Ammon's horn (tissue), 1 donor: ENCODE measurements at places on chromosomes 13 and 19.

DNA sequence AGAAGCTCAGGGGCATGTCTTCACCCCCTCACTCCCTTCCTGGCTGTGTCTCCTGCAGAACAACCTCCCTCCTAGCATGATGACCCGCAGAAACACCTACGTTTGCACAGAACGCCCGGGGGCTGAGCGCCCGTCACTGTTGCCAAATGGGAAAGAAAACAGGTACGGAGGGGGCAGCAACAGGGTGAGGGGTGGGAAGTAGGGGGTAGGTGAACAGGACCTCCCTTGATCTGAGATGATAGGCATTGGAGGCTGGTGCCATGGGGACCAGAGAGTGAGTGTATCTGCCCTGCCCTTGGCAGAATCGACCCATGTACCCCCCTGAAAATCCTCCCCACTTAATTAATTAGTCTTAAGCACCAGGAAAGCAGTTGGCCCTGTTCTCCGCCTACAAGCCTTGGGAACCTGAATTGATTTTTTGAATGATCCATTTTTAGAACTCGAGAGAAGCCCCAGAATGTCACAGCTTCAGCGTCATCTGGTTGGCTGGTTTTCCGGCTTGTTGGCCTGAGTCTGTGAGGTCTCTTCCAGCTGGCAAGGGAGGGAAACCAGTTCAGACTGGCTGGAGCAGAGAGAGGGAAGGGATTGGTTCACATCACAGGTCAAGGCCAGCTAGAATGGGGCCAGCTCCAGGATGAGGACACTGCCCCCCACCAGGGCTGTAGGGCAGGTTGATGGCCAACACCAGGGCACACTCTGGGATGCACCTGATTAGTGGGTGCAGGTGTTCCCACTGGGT, 28.2 kb downstream of the CKM start:
- DNase-seq = peak; percentile 73

DNA sequence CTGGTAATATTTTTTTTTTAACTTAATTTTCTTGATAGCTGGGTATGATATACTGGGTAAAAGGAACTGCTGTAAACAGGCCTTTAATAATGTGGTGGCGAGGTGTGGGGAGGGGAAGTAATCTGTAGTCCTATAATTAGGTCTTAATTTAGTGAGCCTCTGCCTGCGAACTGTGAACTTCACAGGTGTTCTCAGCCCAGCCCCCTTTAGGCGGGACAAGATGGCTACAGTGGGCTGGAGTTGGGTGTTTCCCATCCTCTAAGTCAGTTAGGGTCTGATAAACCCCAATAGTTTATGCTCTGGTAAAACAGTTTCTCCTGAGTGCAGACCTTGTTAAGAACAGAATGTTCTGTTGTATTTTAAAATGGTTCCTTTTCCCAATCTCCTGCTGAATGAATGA, 97.6 kb upstream of the SERP2 start:
- DNase-seq = no peak

DNA sequence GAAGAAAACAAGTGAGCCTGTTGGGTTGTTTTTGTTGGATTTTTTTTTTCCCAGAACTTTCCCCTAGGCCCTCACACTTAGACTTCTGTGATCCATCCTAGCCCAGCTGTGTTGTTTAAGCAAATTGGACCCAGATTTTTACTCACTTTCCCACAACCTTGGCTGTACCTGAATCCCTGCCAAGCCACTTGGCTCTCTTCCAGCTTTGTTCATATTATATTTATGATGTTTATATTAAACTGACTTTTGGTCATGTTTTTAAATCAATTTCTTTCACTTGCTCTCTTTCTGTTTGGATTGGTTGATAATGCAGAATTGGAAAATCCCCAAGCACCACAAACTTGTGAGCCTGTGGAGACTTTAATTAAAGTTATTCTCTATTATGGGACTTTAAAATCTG, 16.6 kb downstream of the OLFM4 start:
- no peak for DNase-seq

DNA sequence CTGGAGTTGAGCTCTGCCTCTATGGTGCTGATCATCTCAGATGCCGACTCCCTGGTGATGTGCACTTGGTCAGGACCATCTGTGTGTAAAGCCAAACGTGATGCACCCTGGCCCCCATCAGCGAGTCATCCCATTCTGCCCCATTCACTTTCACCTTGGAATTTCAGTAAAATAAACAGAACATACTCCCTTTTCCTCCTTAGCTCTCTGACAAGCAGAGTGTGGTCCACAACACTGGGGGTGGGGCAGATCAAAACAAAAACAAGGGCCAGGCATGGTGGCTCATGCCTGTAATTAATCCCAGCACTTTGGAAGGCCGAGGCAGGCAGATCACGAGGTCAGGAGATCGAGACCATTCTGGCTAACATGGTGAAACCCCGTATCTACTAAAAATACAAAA, 12.3 kb downstream of the CEACAM20 start:
- DNase-seq = no peak

DNA sequence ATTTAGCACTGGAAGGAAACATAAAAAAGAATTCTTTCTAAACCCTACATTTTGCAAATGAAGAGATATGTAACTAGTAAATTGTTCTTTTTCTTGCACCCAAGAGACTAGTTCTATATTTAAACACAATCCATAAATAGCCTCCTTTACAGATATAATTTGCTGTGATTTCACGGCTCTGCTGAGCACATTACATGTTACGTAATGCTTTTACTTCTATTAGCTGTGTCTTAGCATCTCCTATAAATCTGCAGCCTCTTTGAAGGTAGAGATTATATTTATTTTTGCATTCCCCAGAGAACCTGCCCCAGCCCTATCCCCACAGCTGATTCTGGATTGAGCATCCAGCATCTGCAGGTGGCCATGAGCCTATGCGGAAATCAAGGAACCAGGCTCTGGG, 32.2 kb downstream of the LACC1 start:
- DNase-seq = no peak

DNA sequence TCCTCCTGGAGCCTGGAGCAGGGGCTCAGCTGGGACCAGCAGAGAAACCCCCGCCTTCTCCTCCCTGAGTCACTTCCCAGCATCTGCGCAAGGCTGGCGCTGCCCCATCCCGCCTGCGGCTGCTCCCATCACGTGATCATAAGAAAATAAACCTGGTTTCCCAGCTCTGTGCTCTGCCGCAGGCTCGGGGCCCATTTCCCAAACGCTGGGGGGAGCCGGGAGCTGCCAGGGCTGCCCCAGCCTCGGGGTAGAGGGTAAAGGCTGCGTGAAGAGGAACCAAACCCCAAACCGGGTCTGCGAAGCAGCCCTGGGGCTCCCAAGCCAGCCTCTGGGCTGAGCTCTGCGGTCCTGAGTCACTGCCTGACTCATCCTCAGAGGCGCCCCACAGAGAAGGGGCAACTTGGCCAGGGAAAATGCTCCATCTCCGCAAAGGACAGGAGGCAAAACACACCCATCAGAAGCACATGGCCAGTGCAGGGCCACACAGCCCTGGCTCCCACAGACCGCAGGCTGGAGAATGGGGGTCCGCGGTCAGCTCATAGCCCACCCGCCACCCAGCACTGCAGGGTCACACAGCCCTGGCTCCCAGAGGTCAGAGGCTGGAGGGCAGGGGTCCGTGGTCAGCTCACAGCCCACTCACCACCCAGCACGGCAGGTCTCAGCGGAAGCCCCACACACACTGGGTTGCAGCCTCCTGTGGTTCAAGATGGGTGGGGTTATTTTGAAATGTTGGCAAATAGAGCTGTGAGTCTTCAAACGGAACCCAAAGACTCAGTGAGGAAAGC, 67.1 kb downstream of the RASA3 start:
- DNase-seq = peak; percentile 89

- DNase-seq = no peak
Measured at GRCh38 chr13:21913010-21913409, 242.1 kb downstream of the FGF9 start.

DNA sequence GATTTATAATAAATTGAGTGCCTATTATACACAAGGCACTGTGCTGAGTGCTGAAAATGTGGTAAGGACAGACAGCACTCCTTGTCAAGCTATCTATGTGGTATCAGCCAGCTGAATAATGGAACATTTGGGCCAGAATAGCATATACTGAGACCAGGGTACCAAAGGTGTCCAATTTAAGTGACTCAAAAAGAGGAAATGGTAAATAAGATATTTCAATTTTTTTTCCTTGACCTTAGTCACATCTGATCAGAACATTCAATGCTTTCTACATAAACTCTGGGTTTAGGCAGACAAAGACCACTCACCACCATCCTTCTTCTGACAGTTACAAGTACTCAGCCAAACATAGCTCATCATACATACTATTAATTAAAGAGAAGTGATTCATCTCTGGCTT, 43.2 kb downstream of the RCBTB2 start:
- no peak for DNase-seq

- DNase-seq = no peak
Measured at GRCh38 chr13:109548374-109548773, 238.0 kb downstream of the IRS2 start.

DNA sequence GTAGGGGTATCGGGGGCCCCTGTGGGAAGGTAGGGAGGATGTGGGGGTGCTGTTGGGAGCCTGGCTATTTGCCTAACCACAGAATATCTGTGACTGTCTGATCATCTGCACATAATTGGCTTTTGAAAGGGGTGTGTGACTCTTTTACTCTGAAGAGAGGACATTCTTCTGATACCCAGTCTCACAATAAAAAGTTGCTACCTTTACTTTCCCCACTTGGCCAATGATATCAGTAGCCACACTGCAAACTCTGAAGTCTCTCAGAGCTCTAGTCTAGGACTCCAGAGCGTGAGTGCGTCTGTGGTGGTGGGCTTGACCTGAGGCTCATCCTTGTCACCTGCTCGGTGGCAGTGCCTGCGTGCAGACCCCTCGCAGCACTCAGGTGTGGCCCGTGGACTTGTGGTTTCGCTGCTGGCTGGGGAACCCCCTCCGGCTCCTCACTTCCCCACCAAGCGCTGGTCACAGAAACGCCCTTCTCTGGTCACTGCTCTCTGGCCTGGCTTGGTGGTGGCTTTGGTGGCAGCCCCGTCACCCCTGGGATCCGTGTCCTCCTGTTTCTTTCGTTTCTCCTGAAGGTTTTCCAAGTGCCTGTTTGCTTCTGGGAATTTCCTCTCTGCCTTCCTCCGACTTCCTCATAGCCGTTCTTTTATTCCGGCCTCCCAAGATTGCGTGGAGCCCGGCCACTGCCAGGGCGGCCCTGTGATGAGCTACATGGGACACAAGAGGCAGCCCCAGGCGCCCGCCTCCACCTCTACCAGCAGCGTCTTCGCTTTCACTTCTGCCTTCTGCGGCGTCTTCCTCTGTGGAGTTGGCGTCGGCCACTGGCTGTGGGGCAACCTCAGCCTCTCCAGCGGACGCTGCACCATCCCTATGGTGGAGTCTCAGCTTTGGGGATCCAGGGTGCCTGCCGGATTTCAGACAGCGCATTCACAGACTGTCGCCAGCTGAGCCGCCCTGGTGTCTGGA, 78.0 kb downstream of the ATP11A start:
- peak; percentile 55 for DNase-seq

DNA sequence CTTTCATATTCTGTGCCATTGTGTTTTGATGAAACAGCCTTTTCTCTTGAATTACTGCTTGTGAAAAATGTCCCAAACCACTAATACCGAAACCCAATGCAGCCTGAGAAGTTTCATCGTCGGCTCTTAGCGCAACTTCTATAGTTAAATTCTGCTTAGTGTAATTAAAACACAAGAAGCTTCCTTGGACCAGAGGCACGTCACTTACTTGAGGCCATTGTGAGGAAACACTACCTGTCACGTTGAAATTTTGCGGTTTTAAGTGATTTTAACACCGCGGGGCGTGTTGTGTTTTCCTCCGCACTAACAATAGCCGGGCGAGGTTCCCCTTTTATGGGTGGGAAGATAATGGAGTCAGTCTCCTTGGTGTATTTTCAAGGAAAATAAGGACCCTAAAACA, 70.9 kb downstream of the GGACT start:
- DNase-seq = no peak

- DNase-seq = no peak
Measured at GRCh38 chr19:14150041-14150769, 13.8 kb upstream of the ASF1B start.

- DNase-seq = peak; percentile 67
Measured at GRCh38 chr13:40149611-40150274, 494.3 kb downstream of the COG6 start.

DNA sequence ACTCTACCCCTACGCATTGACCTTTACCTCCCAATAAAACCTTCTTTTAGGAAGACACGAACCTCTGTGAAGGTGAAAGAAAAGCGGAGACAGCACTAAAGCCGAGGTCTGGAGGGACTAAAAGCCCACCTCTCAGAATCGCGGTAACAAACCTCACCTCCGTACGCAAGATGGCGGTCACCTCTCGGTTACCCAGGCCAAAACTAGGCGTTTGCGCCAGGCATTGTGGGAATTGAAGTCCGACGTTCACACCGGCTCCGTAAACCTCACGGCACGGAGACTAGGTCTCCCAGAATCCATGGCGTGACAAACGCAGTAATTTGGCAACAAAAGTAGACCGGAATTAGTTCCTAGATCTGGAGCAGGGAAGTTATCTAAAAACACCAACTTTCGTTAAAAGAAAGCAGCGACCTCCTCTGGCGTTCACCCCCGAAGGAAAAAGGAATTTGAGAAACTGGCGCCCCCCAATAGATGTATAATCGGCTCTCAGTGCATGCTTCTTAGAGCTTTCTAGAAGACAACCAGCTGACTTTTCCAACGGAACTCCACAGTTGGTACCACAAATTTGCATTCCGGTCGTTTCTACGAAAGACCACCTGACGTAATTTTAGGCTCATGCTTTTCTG, at the start of gene N4BP2L2:
N4BP2L2 (minus strand) TSS at position 175 of the 626 bp plus-strand sequence. CDS start 1,768 bp downstream, outside the sequence.
- peak; percentile 99 for DNase-seq

DNA sequence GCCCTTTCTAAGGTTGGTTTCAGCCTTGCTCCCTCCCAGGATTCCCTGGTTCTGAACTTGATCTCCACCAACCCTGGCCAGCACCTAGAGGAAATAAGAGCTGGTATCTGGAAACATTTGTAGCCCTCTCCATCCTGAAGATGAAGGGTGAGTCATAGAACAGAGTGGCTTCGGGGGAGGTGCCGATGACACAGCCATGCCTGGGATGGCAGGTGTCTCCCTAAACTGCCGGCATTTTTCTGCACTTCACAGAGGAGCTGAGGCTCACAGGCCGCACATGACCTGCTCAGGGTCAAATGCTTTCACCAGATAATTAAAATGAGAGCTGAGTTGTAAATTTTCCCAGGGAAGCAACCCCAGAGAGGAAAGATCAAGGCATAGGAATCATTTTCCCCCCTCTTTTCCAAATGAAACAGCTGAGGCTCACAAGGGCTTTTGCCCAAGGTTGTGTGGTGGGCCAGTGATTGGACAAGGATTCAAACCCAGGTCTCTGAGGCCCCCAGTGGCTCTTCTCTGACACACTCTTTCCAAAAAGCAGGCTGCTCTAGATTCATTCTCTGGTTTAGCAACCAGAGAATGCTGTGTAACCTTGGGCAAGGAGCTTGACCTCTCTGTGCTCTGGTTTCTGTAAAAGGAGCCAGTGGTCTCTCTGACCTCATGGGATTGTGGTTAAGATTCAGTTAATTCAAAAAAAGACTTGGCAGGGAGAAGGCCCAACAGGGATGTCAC, 1.2 kb upstream of the SLC25A42 start:
- DNase-seq = peak; percentile 37

DNA sequence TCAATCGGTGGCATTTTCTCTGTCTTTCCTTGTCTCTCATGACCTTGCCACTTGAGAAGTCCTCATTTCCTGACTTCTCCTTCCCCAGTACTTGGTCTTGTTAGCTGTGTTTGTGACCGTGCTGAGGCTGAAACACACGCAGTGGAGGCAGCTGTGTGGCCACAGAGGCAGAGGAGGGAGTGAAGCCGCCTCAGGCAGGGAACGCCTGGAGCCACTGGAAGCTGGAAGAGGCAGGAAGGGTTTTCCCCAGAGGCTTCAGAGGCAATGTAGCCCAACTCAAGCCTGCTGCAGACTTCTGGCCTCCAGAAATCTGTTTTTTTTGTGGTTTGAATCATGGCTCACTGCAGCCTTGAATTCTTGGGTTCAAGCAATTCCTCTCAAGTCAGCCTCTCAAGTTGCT, 29.2 kb upstream of the ARGLU1 start:
- no peak for DNase-seq

- DNase-seq = no peak
Measured at GRCh38 chr13:79637133-79637763, 156.3 kb downstream of the NDFIP2 start.
